CD4-positive, alpha-beta T cell treated with Interleukin-6 for 4 hours (primary cell): ENCODE measurements at places on chromosomes 11 and 22.

DNA sequence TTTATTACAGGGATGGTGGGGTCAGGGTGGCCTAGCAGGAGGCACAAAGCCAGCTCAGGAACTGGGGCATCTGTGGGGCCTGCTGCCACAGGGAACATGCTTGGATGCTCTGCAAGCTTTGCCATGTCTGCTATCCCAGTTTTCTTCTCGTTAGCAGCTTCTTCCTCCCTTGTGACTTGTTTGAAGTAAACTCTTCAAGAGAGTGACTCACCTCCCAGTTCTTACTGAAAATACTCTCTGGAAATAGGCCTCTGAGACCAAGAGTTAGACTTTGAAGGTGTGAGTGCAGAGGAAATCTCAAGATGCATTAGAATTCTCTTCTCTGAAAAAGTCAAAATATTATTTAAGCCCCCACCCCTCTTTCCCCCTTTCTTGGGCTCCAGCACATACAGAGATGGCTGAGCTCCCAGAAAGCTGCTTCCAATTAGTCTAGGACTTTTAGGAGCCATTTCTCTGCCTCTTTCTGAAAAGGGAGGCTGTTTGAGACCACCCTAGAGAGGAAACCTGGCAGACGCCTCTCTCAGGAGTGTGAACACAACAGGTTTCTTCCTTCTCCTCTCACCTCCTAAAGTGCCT is 15.1 kb downstream of the CWC15 start:
- DNase-seq, result no peak

GRCh38 chr11:3920148-3920852 is 64.8 kb downstream of the STIM1 start:
- peak; percentile 87 for DNase-seq

DNA sequence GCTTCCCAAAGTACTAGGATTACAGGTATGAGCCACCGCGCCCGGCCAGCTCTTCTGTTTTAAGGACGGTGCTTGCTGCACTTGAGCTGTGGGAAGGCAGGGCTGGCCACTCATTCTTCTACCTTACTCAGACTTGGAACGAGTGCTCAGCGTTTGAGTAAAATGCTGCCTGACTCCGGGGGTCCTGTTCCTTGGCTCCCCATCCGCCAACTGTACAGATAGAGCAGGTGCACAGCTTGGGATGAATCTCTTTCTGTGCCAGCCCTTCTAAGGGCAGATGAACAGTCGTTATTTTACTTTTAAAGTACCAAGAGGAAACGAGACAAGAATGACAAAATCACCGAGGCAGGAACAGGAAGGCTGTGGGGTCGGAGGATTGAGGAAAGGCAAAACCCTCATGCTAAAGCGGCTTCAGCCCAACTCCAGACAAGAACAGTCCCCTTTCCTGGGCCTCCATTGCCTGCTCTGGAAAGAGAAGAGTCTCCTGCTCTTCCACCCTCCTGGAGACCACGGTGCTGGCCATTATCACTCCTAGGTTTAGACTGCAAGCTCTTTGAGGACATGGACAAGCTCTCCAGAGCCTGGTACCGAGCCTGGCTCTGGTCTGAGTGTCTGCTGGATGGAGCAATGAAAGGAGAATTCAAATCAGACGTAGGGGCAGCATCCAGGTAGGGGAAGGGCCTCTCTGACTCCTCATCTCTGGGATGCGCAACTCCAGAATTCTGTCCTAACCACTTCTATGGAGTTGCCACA is 1.1 kb upstream of the SUN2 start:
- DNase-seq, result peak; percentile 42

GRCh38 chr11:111351374-111352055 is 27.6 kb downstream of the POU2AF1 start:
- DNase-seq, result no peak

GRCh38 chr11:6457581-6458320 is 16.0 kb downstream of the TRIM3 start:
- DNase-seq, result no peak

- no peak for DNase-seq
Measured at GRCh38 chr11:69436041-69436982, 45.2 kb upstream of the LINC01488 start.

DNA sequence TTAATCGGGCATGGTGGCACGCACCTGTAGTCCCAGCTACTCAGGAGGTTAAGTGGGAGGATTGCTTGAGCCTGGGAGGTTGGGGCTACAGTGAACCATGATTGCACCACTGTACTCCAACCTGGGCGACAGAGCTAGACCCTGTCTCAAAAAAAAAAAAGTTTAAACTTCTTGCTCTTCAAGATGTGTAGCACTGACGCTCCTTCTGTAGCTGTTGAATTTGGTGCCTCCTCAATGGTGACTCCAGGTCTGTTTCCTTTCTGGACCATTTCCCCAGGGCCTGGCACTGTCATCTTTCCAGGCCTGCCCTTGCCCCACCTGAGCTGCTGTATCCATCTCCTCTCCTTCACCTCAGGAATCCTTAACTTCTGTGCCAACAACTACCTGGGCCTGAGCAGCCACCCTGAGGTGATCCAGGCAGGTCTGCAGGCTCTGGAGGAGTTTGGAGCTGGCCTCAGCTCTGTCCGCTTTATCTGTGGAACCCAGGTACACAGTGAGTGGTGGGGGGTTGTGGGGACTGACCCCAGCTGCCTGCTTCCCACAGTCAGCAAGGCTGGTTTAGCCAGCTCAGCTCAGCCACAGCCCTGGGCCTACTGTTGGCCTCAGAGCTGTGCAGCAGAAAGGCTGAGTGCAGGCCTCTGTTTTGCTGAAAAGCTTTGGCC is 2.1 kb downstream of the GCAT start:
- DNase-seq, result no peak
